ENCODE measurements at places on chromosomes 2 and 18.
A peak's percentile ranks its signal among the peaks of the same experiment; 100 is the strongest.

- peak; percentile 88 for DNase-seq
Observed at GRCh38 chr18:63155169-63155852, 164.3 kb downstream of the BCL2 start.

DNA sequence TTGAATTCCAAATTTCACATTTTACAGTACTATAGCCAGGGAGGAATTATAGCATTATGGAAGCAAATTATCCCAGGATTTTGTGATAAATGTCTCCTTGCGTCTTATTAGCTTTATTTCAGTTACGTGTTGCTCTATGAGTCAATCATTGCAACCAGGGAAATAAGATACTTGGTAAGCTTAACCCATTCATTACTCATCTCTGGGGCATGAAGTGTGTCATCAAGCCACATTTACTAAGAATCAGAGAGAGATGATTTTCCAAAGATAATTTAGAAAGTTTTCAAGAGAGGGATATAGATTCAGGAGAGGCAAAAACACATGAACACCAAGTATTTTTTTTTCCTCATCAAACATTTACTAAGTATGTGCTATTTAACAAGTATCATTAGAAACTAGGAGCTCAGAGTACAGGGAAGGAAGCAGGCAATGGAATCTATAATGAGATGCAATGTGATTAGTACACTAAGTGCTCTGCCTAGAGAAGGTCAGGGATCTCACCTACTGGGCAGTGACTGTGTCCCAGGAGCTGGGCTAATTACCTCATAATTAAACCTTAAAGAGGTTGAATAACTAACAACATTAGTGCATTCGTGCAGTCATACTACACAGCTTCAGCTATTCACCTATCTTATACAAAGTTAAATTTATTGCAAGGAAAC lies 217.8 kb upstream of the NXPH2 start:
- no peak for DNase-seq

DNA sequence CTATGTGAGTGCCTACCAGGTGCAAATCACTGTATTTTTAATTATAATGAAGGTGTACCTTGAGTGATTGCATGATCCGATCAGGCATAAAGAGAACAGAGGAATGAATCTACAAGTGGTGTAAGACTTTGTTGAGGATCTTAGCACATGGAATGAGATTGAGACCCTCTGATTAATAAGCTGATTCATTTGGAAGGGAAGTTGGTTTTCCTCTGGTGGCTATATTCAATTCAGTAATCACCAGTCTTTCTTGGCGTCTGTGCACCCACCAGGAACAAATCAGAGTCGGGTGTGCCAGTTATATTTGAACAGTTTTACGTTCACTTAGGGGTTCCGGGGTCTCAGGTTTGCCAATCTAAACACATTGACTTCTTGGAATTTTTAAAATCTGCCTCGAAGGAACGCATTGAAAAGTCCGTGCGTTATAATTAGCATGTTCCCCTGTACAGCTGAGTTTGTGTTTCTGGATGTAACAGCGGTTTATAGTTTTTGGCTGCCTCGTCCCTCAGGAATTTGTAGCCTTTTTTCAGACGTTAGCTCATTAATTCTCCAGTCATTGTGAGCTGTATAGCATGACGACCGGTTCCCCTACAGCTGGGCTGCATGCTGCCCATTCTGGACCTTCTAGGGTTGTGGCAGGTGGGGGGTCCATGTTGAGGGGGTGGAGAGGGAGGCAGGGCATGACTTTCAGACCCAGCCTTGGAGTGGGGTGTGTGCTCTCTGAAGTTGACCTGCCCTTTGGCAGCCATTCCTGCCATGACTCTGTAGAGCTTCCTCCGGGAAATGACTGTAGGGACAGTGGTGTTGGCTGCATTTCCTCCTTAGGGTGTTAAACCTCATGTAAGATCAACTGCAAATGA lies 20.3 kb downstream of the MYO1B start:
- no peak for DNase-seq

GRCh38 chr2:172242961-172243360 lies 140.3 kb upstream of the DLX2 start:
- no peak for DNase-seq

- DNase-seq, result peak; percentile 65
Observed at GRCh38 chr2:43225093-43225787, 1.2 kb downstream of the ZFP36L2 start.

- no peak for DNase-seq
Observed at GRCh38 chr2:138476940-138477339, 24.6 kb upstream of the SPOPL start.

- DNase-seq, result no peak
Observed at GRCh38 chr2:219650426-219651248, 23.2 kb downstream of the SLC4A3 start.
